ENCODE measurements at places on chromosomes 3 and 15. TPM values are rescaled to one million over a fixed set of nuclear protein-coding genes. Genes with fewer than 3 reads are reported as not detected.

The CHL1 gene
- polyA plus RNA-seq: 11.0 TPM

The MOBP gene
- 0.04 TPM for polyA plus RNA-seq

The CCK gene
- not detected for polyA plus RNA-seq

The ITGA11 gene
- polyA plus RNA-seq: 5.4 TPM

The CACNA2D3 gene
- polyA plus RNA-seq: 1.8 TPM

The SPINK8 gene
- polyA plus RNA-seq: 0.35 TPM

The C15orf40 gene
- polyA plus RNA-seq: 32.5 TPM

The REC114 gene
- polyA plus RNA-seq: not detected

The SQOR gene
- 11.3 TPM for polyA plus RNA-seq

The PXYLP1 gene
- 37.7 TPM for polyA plus RNA-seq

The TAGLN3 gene
- 3.5 TPM for polyA plus RNA-seq

The TRPC1 gene
- 12.7 TPM for polyA plus RNA-seq

The POLQ gene
- 3.6 TPM for polyA plus RNA-seq

The FAM98B gene
- polyA plus RNA-seq: 90.3 TPM

The FAM131A gene
- 11.7 TPM for polyA plus RNA-seq

The PLA2G4D gene
- 0.04 TPM for polyA plus RNA-seq

The LRTM1 gene
- polyA plus RNA-seq: not detected

The PIF1 gene
- polyA plus RNA-seq: 6.3 TPM

The CHRD gene
- polyA plus RNA-seq: 17.2 TPM

The SLC24A5 gene
- 0.23 TPM for polyA plus RNA-seq

The MUC4 gene
- 0.99 TPM for polyA plus RNA-seq

The CNTN3 gene
- polyA plus RNA-seq: 8.1 TPM

The CHRNA7 gene
- polyA plus RNA-seq: 34.0 TPM

The CCDC12 gene
- 51.4 TPM for polyA plus RNA-seq

The RTP3 gene
- polyA plus RNA-seq: not detected

The PIGZ gene
- polyA plus RNA-seq: 1.0 TPM

The ACP3 gene
- polyA plus RNA-seq: 3.4 TPM

The LRRC15 gene
- 0.09 TPM for polyA plus RNA-seq

The SAMMSON gene
- polyA plus RNA-seq: not detected

The NANOGP8 gene
- polyA plus RNA-seq: not detected

The ARNT2 gene
- 61.5 TPM for polyA plus RNA-seq

The LXN gene
- 32.8 TPM for polyA plus RNA-seq

The LSMEM2 gene
- 0.72 TPM for polyA plus RNA-seq

The TRANK1 gene
- 5.8 TPM for polyA plus RNA-seq

The XIRP1 gene
- 0.07 TPM for polyA plus RNA-seq

The THAP10 gene
- polyA plus RNA-seq: 7.4 TPM

The AMIGO3 gene
- polyA plus RNA-seq: 1.7 TPM

The CMTM8 gene
- polyA plus RNA-seq: 11.6 TPM

The CLDN18 gene
- 1.6 TPM for polyA plus RNA-seq

The ENTPD3 gene
- 2.4 TPM for polyA plus RNA-seq
